NCI-H526 (cell line): ENCODE measurements at places on chromosomes 7 and 10.

DNA sequence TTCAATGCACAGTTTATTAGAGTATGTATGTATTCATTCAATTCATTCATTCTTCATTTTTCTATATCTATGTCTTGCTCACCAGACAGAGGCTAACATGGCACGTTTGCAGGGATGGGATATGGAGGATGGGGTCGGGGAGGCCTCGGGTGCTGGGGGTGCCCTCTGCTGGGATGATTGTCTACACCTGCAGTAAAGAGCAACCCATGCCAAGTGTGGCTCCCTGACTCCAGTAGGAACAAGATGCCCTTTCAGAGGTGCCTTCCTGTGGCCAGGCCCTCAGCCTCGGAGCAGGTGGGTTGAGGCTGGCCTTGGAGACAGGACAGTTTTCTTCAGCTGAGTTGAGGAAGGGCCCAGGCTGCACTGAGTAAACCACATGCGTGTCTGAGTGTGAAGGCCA, 157.2 kb downstream of the SH2D4B start:
- DNase-seq: no peak

- peak; percentile 0 for DNase-seq
Observed at GRCh38 chr7:7304705-7305450, 122.5 kb downstream of the C1GALT1 start.

DNA sequence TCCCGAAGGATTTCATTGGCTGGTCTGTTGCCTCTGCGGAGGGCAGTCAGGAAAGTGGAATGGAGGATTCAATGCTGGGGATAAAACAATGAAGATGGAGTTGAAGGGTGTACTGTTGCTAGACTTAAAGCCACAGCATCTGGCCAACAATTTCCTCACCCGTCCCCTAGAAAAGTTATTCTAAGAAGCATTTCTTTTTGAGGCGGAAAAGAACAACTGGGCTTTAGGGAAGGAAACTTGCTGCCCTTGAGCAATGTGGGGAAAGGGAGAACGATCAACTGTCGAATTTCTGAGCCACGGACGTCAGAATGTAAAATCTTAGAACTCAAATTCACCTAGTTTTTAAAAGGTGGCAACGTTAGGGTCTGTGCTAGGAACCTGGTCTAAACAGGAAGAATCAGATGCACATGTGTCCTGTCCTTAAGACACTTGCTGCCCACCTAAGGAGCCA, 664 bp downstream of the FMC1 start:
- DNase-seq: no peak

DNA sequence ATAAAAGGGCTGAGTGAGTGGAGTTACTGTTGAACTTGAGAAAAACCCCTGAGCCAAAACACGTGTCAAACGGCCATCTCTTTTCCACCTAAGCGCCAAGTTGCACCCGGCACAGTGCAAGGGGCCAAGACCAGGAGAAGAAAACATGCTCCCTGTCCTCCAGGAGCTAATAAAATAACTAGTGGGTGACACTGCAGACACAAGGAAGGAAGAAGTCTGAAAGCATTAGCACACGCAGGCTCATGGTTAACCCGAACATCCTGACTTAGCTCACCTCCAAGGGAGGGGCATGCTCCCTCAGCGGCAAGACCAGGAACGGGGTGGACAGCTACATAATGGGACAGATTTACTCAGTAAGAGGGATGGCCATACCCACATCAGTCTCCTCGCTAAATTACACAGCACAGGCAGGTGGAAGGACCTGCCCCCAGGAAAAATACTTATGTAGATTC, 65.0 kb downstream of the PIP4K2A start:
- DNase-seq: no peak

GRCh38 chr7:79880312-79880711, 254.3 kb upstream of the GNAI1 start:
- DNase-seq: no peak

DNA sequence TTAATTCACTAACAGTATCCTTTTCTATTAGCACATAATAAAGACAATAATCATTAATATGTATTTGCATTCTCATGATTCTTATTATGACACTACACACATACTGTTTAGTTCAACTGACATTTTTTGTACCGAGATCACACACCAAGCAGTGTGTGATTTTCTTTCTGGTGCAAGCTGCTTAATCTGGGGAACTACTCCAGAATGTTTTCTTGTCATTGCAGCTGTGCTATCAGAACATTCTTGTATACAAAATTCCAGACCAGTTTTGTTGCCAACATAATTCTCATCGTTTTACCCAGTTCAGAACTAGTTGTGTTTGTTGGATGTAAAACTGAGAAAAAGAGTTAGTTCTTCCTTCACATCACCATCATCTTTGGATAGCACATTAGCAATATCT, 37.4 kb downstream of the VKORC1L1 start:
- DNase-seq: no peak

DNA sequence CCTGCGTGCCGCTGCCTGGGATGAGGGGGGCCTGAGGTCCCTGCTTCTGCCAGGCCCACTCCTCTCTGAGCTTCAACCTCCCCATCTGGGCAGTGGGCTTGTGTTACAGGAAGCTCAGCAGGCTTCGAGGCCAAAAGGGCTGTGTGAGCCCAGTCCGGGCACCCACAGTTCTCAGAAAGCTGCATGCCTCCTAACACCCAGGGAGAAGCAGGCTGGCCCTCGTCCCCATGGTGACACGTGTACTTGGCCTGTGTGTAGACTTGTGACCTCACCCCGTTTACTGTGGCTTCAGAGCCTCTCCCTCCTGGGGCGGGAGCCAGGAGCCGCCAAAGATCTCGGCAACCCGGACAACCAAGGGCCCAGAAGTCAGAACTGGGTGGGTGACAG, 2.2 kb upstream of the GRIFIN start:
- DNase-seq: no peak

- no peak for DNase-seq
Observed at GRCh38 chr7:149751043-149751775, 22.2 kb downstream of the ZNF467 start.

GRCh38 chr7:139627831-139628230, 104.3 kb downstream of the CLEC2L start:
- DNase-seq: no peak

DNA sequence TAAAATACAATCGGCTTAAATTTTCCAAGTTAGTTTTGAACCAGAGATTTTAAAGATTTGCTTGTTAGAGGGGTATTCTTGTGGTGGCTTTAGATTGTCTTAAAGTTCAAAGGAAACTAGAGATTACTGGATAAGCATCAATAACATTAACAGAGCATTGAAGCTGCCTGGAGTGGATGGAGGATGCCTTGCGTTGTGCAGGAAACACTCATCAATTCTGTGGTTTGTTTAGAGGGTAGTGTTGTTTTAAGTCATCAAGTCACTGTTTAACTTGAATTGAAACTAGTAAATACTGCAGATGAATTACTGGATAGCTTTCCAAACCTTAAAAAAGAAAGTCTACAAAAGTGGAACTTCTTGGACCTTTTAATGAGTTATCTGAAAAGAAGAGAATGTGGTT, 218.6 kb downstream of the CELF2 start:
- DNase-seq: no peak

GRCh38 chr7:28984631-28985030, 26.5 kb upstream of the TRIL start:
- no peak for DNase-seq

DNA sequence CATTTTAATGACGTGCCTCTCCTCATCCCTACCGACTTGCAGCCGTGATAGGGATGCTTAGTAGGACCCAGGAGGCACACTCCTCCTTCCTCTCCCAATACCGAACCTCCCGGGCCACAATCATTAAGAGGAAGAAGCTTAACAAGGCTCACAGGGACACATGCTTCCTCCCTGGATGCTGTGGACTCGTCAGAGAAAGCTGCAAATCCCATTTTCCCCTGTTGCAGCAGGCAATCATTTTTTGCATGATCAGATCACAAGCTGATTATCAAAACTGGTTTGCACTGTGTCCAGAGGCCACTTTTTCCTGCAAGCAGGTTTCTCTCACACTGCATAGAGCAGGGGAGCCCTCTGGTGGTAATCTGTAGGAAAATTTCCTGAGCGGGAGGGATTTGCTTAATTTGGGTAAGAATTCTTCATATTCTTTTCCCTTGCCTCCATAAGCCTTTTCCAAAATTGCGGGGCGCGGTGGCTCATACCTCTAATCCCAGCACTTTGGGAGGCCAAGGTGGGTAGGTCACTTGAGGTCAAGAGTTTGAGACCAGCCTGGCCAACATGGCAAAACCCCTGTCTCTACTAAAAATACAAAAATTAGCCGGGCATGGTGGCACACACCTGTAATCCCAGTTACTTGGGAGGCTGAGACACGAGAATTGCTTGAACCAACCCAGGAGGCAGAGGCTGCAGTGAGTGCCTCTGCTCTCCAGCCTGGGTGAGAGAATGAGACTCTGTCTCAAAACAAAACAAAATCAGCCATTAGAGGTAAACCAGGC, 16.1 kb upstream of the LAMB4 start:
- DNase-seq: peak; percentile 84

GRCh38 chr10:87771871-87772500, 46.0 kb downstream of the ATAD1 start:
- peak; percentile 17 for DNase-seq

DNA sequence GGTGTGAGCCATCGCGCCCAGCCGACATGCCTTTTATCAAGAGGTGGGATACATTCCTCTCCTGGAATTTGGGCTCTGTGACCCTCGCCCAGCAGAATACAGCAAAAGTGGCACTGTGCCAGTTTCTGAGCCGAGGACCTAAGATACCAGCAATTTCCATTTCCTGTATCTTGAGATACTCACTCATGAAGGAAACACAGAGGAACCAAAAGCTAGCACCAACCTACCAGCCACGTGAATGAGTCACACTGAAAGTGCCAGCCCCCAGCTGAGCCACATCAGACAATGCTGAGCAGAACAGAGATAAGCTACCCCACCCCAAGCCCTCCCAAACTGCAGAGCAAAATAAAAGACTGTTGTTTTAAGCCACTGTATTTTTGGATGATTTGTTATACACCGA, 56.3 kb downstream of the CACUL1 start:
- no peak for DNase-seq

DNA sequence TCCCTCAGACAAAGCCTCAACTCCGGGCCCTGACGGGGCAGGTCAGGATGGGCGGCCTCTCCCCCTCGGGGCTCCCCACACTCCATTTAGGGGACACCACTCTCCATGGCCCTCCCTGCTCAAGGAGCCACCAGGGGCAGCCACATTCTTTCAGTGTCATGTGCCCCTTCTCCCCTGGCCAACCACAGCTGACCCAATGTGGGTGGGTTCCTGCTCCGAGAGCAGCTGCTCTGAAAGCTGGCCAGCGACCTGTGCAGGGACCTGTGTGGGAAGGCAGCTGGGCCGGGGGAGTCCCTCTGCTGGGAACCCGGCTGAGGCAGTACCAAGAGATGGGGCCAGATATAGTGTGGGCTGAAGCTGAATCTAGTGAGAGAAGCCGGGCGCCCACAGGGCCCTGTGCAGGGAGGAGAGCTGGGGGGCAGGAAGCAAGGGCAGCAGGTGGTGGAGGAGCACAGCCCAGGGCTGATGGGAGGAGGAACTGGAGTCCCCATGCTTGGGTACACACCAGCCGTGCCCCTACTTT, 40.6 kb upstream of the NPFFR1 start:
- no peak for DNase-seq

- no peak for DNase-seq
Observed at GRCh38 chr10:80509108-80509402, 28.6 kb upstream of the SH2D4B start.

- no peak for DNase-seq
Observed at GRCh38 chr10:43852149-43852548, 203.5 kb upstream of the ZNF32 start.

DNA sequence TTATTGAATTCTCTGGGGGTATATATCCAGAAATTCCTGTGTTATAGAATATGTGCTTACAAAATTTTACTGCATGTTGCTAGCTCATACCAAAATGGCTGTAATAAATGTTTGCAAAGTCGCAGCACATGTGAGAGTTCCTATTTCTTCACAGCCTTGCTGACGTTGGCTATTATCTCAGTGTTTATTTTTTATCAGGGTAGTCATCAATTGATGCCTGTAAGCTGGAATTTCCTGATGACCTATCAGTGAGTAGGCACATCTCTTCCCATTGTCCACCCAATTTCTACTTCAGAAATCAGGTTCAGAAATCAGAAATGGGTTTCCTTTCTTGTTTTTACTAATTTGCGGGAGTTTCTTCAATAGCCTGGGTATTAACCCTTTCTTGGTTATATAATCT, 268.1 kb upstream of the FZD8 start:
- DNase-seq: no peak

- DNase-seq: no peak
Observed at GRCh38 chr7:22442187-22442881, 57.7 kb downstream of the STEAP1B start.

- no peak for DNase-seq
Observed at GRCh38 chr7:131637859-131638258, 81.4 kb upstream of the PODXL start.

- no peak for DNase-seq
Observed at GRCh38 chr7:4655311-4655710, 26.8 kb upstream of the FOXK1 start.

DNA sequence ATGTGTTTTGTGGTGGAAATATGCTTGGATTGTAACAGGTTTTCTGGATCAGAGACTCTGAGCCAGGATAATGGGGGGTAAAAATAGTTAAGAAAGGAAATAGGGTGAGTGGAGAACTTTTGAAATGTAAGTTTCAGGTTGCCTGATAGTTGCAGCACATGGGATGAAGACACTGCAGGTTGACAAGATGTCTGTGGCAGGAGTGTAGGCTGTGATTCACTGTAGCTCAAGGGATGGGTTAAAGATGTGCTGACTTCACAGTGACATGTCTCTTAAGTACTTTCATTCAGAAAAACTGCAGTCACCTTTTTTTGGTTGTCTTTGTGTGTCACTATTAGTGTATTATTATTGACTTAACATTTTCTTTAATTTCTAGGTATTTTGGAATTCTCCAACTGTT, 63.5 kb upstream of the SLC39A12 start:
- no peak for DNase-seq
